ENCODE measurements at places on chromosomes 11 and 22. TPM values are rescaled to one million over a fixed set of nuclear protein-coding genes. Genes with fewer than 3 reads are reported as not detected.

Gene TTC28
- 2.2 TPM for total RNA-seq

Gene EFCAB6
- total RNA-seq: 3.9 TPM

DNA sequence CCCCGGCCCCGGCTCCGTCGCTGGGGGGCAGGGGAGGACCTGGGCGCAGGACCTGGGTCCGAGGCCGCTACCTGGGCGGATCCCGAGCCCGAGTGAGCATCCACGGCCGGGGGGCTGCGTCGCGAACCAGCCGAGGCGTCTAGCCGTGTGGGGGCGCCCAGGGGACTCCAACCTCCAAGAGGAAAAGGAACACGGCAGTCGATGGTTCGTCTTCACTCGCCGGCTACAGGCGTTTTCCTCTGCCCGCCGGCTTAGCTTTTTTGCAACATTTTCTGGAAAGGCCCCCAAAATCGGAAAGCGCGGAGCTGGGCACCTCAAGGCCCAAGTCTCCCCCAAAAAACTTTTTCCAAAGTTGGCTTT, 666 bp downstream of the PDGFB start:
- DNase-seq: peak; percentile 58

GRCh38 chr11:119592642-119593041, 136.4 kb downstream of the NECTIN1 start:
- no peak for DNase-seq

GRCh38 chr11:77677138-77677537, 39.5 kb upstream of the CLNS1A start:
- DNase-seq: no peak

- no peak for DNase-seq
Observed at GRCh38 chr22:29606320-29606719, 2.9 kb downstream of the NF2 start.

GRCh38 chr11:45895553-45896259, 10.3 kb downstream of the MAPK8IP1 start:
- no peak for DNase-seq

DNA sequence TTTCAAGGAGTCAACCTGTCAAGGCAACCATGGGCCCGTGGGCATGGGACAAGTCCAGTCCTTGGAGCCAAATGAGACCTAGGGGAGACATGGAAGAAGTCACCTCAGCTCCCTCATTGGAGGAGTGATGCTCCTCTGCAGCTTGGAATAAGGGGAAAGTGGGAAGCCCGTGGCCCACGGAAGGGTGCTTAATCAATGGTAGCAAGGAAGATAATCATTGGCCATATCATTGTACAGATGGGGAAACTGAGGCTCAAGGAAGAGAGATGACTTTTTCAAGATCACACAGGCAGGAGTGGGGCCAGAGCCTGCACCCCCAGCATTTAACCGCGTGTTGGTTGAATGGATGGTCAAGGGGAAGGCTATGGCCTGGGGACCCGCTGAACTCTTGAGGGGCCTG, 133.0 kb downstream of the OSBP2 start:
- no peak for DNase-seq

Data from Caki2 (cell line).